ENCODE measurements at places on chromosomes 16 and 17.

GRCh38 chr17:12398441-12399051 is 267.1 kb upstream of the MYOCD start:
- no peak for DNase-seq

DNA sequence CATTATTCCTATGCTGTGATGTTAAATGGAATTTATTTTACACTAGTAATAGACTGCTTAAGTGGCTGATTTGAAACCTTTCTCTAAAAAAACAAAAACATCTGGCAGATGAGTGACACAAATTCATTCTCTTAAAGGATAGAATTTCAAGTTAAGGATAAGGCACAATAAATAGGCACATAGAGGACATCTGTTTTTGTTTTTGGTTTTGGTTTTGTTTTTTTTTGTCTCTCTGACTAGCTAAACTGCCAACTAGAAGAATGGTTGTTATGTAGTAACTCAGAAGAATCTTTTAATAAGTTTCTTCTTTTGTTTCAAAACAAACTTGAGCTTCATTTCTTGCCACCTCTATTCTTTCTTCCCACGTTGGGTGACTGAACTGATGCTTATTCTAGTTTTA is 5.1 kb upstream of the VPS4A start:
- DNase-seq: no peak

DNA sequence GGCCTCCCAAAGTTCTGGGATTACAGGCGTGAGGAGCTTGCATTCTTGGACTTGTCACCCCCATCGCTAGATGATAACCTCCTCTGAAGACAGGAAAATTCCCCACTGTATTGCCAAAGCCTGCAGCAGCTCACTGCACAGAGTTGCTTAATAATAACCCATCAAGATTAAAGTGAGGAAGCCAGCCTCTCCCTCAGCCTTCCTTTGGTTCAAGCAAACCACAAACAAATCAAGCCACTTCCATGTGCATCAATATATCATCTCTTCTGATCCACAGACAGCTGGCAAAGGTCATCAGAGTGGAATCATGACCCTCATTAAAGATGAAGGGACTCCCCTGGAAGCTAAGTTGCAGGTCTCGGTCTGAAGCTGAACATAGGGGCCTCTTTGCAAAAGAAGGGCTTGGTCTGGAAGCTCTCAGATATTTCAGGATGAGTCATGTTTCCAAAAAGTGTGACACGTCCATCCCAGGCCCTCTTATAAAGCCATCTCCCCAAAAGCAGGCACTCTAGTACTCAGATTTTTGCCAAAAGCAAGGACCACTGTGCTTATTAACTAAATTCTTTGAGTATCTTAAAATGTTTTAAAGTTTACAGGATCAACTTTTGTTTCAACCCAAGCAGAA is 4.8 kb downstream of the EMP2 start:
- no peak for DNase-seq

GRCh38 chr16:15856901-15857698 is at the start of gene MYH11:
Gene MYH11 (minus strand): TSS chr16:15857028. CDS start chr16:15838252, 18,776 bp downstream.
- DNase-seq: no peak

GRCh38 chr17:21173543-21173942 is 40.4 kb downstream of the TMEM11 start:
- no peak for DNase-seq

All from activated CD4-positive, CD25-positive, alpha-beta regulatory T cell treated with anti-CD3 and anti-CD28 coated beads, Interleukin-2, amount 50 U/mL, for 16 hours (primary cell).